ENCODE measurements at places on chromosomes 3 and 15.

DNA sequence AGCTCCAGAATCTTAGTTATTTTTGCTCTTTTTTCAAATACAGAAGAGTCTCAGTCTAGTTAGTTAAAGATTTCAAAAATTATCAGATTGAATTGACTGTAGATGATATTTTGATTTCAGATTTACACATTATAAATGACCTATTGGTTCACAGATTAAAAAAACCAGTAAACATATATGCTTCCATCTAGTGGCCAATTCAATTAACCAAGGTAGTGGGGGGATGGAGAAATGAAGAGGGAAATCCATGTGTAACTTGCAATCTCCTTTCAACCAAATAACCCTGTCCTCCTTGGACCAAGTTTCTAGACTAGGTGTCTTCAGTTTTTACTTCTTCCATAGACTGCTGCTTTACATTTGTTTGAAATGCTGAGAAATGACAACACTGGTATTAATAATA lies 789.8 kb downstream of the ROBO1 start:
- DNase-seq, result no peak

DNA sequence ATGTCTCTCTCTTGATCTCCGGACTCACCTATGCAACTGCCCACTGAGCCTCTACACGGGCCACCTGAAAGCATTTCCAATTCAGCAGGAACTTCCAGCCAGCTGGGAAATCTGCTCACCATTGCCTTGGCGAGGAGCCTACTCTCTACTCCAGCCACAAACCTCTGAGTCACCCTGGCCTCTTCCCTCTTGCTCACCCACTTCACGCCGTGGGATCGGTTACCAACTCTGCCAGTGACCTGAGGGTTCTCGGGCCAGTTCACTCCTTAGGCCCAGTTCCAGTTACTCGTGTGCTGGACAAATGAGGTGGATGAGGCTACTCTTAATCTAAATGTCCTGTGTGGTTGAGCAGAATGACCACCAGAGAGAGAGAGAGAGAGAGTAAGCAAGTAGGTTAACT lies 70.1 kb downstream of the CEMIP start:
- no peak for DNase-seq

DNA sequence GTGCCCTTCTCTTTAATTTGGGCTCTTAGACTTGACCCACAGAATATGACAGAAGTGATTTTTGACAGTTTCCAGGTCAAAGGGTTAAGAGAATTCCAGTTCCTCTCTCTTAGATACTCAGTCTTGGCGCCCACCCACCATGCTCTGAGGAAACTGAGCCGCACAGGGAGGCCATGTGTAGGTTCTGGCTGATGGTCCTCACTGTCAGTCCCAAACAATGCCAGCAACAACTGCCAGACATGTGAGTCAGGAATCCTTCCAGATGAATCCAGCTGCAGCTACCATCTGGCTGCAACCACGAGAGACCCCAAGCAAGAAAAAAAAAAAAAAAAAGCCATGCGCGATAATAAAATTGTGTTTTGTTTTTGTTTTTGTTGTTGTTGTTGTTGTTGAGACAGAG lies 326.6 kb downstream of the MAGI1 start:
- no peak for DNase-seq

- DNase-seq, result no peak
Observed at GRCh38 chr15:39417366-39418134, 163.3 kb upstream of the THBS1 start.

GRCh38 chr3:14836049-14836468 lies 17.3 kb downstream of the FGD5 start:
- no peak for DNase-seq

GRCh38 chr15:90388462-90389380 lies 679 bp downstream of the IQGAP1 start:
- DNase-seq, result peak; percentile 46

DNA sequence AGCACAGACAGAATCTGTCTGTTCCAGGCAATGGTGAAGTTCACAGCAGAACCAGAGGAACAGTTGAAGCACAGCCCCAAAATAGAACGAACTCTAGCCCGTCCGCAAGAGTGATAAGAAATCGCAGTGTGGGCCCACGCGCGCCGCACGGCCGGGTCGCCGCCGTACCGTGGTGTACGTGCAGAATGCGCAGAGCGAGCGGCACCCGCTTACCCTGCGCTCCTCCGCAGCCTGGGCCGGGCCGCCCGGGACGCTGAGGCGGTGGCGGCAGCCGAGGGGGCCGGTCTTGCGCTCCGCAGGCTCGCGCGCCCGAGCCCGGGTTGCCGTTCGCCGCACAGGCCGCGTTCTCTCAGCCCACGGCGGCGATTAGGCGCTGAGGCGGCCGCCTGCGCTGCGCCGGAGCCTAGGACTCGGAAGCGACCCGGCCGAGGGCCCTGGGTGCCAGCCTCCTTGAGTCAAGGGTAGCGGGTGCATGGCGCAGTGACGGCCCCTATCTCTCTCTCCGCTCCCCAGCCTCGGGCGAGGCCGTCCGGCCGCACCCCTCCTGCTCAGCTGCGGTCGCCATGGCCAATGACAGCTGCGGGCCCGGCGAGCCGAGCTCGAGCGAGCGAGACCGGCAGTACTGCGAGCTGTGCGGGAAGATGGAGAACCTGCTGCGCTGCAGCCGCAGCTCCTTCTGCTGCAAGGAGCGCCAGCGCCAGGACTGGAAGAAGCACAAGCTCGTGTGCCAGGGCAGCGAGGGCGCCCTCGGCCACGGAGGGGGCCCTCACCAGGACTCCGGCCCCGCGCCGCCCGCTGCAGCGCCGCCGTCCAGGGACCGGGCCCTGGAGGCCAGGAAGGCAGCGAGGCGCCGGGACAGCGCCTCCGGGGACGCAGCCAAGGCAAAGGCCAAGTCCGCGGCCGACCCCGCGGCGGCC lies 20.5 kb downstream of the WDR73 start:
- peak; percentile 38 for DNase-seq

DNA sequence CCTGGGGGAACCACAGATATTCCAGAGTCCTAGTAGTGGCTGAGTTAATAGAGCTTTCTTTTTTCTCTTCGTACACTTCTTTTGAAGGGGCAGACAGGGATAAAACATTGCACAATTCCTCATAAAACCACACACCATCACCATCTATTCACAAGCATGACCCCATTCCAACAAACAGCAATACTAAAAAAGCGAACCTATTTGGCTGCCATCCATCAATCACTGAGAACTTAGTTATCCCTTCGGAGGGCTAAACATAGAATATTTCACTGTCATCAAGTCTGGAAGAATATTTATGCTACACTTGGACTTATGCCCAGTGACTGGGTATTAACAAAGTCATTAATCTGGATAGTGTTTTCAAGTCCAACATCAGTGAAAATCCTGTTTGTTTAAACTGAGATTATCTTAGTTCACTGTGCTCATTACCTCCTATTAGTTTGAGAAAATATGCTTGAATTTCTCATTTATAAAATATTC lies 80.3 kb upstream of the PRTG start:
- peak; percentile 36 for DNase-seq

All from HEK293T (cell line).